Stimulated activated CD8-positive, alpha-beta memory T cell treated with anti-CD3 and anti-CD28 coated beads, Interleukin-2, amount 100 ng/mL, for 1 hour (primary cell): ENCODE measurements at places on chromosomes 3 and 15.

- no peak for DNase-seq
These were observed 94.9 kb downstream of the AKAP13 start for GRCh38 chr15:85475317-85475701.

DNA sequence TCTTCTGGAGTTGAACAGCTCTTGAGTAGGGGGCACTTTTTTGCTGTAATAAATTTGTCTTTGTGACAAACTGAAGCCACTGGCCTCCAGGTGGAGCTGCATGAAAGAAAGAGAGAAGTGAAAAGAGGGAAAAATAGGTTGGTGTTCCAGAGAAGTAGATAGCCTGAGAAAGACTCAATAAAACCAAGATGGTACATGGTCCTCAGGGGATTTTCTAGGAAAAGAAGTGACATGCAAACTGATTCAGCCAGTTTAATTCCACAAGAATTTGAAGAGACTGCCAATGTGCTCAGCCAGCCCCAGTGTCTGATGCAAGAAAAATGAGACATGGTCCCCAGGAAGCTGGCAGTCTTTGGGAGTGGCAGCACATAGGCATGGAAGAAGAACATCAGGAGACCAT is 152.7 kb downstream of the CD47 start:
- no peak for DNase-seq

- no peak for DNase-seq
These were observed 4.8 kb downstream of the SHF start for GRCh38 chr15:45182996-45183395.

- DNase-seq, result no peak
These were observed 22.8 kb upstream of the OSTN start for GRCh38 chr3:191176038-191176785.

DNA sequence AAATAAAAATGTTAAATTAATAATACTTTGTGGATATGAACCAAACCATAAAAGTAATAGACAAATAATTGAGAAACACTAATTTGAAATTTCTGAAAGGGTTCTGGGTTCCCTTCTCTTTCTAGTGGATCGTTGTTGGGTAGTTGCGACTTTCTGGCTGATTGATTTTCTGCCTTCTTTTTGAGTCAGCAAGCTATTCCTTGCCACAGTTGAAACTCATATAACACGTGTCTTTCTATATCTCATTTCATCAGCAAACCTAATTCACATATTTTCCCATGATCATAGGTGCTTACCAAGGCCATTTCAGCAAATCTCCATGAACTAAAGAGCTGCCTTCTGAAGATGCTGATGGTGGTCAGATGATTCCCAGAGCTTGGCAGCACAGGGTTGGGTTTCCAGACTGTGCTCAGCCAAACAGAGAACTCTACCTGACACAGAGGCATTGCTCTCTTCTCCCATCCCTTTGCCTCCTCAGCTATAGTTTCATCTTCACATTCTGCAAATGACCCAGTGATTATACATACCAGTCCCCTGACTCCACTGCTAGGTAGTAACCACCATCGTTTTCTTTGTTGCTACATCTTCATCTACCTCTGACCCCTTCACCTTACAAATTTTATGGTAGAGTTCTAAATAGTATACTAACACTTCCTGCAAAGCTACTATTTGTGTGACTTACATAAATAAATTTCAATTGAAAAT is 383.9 kb upstream of the DPH6 start:
- DNase-seq, result no peak

GRCh38 chr3:31953636-31954035 is 27.4 kb downstream of the OSBPL10 start:
- DNase-seq, result no peak

DNA sequence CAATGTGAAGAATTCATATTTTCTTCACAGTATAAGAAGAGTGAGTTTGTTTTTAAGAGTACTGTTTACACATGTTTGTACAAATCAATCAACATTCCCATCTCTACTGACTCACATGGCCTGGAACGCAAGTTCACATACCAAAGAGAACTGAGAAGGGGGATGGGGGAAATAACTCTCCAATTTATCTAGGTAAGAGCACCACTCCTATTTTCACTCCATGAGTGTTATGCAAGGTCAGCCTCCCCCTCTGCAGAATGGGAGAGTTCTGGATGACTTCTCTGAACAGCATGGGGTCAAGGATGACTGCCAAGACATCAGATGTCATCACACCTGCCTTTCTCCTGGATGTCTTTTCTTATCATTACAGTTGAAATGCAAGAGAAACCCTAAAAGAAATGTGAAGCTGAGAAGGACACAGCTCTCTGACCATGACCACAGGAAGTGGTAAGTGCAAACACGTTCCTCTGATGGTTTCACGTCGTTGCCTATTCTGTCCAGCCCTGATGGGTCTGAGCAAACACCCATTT is 95.2 kb downstream of the SEMA6D start:
- no peak for DNase-seq

DNA sequence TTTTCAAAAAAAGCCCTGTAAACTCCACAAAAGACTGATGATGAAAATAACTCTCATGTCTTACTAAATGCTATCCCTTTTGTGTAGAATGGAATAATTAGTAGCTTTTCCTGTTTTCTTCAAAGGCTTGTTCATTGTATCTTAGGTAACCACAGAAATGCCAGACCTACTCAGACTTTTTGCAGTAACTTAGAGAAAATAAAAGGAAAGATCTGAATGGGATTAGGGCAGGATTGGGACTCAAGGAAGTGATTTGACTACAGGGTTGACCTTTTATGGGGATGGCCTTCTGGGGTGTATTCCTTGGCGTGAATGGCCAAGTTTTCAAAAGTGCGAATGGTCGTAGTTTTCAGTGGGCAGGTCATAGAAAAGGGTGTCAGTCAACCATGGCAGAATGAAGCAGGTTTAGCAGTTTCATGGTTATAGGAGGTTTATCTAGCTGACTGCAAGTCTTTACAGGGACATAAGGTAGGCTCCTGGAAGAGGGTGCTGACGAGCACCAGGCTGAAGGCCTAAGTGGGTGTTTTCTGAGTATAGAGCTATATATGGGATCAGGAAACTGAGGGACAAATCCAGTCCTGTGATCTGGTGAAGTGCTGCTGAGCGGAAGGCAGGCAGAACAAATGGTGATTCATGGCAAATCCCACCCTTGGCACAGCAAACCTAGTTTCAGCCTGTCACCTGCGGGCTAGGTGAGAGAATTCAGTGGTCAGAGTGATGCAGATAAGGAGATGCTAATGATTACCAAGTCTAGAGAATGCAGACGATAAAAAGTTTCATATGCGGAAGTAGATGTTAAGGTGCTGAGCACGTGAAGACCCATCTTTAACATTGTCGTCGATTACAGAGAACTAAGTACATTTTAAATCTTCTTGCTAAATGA is 46.4 kb downstream of the IL1RAP start:
- DNase-seq, result no peak

DNA sequence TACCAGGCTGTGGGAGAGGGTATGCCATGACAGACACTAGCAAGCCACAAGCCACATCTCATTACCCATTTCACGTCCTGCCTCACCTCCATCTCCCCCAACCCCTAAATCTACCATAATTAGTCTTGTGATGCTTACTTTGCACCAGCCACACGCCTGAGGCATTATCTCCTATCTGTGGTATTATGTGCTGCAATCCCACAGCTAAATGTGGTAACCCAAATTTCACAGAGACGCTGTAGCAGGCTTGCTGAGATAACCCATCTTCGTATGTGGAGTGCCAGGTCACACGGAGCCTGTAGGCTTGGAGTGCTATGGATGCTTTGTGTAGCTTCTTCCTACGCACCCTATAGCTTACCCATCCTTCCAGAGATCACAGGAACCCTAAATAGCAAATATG is 256.7 kb upstream of the KCNH8 start:
- no peak for DNase-seq

DNA sequence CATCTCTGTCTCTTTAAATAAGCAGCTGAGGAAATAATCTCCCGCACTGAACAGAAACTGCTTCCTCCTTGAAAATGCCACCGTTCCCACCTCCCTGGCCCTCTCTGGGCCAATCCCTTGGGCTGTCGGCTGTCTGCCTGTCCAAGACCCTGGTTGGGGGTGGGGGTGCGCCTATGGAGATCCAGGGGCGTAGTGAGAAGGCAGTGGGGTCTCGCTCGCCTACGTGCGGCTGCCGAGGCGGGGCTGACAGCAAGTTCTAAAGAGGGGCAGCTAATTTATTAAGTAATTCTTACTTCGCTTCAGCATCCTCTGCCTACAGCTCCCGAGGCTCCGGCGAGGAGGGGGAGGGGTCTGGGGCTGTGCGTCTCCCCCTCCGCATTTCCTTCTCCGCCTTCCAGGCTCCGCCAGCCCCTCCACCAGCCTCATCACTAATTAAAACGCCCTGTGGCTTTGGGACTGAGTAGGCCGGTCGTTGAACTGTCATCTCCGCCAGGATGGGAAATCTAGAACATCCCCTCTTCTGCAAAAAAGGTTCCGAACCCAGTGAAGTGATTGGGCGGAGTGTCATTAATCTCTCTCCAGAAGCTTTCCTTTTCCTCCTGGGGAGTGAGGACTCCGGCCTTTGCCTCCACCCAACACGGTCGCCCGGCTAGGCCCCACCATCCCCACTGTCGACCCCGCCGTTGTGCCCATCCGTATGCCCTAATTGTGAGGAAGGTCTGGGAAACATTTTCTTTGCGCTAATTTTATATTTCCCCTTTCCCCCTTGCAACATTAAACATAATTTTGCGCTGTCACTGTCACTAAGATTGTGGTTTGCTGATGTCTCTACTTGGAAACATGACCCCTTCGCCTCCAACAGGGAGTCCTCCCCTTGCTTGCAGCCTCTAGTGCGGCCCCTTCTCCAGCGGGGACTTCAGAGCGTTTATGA is 16.9 kb downstream of the NR2F2 start:
- DNase-seq, result no peak

GRCh38 chr3:183185696-183186095 is 23.2 kb upstream of the LAMP3 start:
- DNase-seq, result no peak

DNA sequence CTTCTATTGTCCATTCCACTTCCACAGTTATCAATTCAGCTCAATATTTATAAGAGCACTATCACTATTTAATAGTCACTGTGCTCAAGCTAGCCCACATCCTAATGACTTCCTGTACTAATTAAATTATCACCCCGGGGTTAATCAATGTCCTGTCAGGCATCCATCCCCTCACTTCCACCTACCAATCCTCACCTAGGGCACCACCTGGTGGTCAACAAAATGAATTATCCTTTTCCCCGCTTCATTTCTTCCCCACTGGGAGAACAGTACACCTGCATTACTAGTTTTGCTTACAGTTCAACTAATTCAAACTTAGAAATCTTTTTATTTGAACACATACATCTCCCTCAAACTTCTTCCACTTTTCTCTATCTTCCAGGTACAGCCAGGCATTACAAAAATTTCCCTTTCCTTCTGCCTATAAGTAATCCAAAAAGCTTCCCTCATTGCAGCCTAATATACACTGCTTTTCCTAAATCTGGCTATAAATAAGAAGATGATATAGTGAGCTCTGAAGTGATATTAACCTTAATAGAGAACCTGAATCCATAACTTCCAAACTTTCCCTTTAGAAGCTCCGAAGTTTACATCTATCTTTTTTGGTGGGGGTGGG is 68.5 kb downstream of the TMCC1 start:
- no peak for DNase-seq

GRCh38 chr3:30760040-30760695 is 134.3 kb downstream of the GADL1 start:
- DNase-seq, result no peak

DNA sequence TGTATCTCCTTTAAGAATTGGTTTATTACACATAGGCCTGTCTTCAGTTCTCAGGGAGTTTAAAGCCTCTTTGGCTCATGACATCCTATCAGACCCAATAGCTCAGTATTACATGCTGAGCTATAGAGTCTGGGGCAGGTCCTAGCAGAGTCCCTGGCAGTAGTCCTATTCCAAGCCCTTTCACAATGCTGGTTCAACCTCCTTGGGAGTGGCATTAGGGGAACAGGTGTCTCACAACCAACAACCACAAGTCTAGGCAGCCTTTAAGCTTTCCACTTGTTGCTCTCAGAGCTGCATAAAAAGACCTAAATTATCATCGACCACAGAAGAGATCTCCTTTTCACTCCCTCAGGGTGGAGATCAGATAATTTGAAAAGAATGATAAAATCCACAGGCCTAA is 22.8 kb upstream of the C2CD4B start:
- no peak for DNase-seq

- no peak for DNase-seq
These were observed 38.4 kb downstream of the ABTB1 start for GRCh38 chr3:127711021-127711695.

GRCh38 chr15:69976366-69976994 is 121.2 kb downstream of the TLE3 start:
- DNase-seq, result peak; percentile 15

DNA sequence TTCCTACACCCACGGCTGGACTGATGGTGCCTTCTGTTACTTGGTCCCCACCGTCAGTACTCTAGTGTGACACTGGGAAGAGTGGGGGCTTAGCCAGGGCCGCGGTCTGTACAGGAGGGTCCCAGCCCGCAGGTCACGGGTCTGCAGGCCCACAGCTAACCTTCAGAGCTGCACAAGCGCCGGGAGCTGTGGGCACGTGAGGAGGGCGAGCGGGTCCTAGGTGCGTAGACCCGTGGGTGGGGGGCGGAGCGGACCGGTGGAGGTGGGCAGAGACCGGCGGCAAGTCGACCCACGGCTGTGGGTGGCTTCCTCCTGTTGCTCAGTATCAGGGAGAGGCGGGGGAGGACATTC is 1.2 kb downstream of the TNFAIP8L3 start:
- no peak for DNase-seq

GRCh38 chr3:62117903-62118548 is 255.3 kb downstream of the FEZF2 start:
- no peak for DNase-seq

DNA sequence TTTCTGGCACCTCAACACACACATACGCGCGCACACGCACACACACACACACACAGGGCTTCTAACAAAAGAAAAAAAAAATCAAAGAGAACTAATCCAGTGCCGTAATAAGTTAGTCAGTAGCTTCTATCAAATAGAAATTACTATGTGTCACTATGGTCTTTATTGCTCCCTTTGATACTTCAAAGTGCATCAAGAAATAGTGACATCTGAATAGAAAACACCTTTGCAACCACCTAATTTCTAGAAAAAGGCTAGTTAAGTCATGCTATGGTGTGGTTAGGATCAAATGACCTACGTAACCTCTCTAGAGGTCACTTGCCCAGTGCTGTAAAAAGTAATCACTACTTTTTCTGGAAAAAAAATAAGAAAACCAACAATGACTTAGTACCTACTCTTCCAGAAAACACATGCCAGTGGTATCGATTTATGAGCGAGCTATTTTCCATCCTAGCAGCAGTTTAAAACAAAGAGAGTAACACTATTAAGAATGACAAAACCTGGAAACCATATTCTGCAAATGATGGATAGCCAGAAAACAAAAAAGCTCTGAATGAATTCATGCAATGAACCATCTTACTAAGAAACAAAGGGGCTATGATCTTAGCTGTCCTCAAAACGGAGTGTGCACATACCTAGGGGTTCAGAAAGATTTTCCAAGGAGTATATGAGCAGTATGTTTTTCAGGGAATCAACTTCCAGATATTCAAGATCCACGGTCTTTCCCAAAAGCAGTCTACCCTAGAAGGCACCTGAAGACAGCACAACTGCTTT is 6.8 kb downstream of the AVEN start:
- DNase-seq, result no peak
